Naive thymus-derived CD4-positive, alpha-beta T cell (primary cell): ENCODE measurements at places on chromosomes 3 and 15.

DNA sequence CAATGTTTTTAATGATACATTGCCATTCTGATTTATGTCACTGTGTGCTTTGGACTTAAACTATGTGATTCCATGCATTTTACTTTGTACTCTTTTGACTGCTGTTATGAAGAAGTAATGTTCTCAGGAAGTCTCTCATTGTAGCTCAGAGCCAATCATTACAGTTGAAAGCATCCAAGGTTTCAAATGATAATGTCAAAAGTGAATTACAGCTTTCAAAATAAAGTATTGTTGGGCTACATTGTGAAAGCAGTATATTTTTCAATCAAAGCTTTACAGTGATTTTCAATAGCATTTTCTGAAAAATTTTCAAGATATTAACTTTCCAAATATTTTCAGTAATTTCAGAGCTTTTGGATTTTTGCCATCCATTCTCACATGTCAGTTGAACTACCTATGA, 243.6 kb downstream of the ZIC4 start:
- no peak for DNase-seq

- no peak for DNase-seq
Observed at GRCh38 chr15:57947781-57948180, 117.7 kb downstream of the ALDH1A2 start.

- no peak for DNase-seq
Observed at GRCh38 chr3:66038726-66039589, at the start of gene MAGI1. TSS of gene MAGI1 (minus strand) at chr3:66038918. CDS start at chr3:66038308, 610 bp downstream.

DNA sequence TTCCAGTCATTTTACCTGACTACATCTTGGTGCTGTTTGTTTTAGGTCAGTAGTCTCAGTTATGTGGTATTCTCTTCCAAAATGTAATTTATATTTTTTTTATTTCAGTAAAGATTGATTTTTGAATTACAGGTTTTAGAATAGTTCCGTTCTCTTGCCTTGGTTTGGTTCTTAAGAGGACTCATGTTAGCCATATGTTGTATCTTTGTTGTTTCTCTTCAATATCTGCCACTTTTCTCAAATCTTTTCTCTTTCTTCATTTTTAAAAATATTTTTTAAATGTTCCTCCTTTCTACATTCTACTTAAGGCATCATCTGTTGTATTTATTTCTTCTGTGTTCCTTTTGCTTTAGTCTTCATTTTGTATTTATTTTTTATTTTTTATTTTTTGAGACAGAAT, 5.6 kb upstream of the UBL7 start:
- DNase-seq, result no peak

DNA sequence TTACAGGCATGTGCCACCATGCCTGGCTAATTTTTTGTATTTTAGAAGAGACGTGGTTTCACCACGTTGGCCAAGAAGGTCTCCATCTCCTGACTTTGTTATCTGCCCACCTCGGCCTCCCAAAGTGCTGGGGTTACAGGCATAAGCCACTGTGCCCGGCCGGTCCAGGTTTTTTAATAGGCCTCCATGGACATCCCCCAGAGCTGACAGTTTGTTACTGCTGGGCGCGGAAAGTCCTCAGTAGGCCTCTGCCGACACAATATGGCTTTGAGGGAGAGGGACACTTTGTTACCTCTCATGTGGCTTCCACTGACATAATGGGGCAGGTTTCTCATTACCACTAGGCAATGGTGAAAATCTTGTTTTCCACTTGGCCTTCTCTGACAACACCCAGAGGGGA, 152.0 kb downstream of the WNT7A start:
- DNase-seq, result no peak

- DNase-seq, result no peak
Observed at GRCh38 chr3:157063926-157064325, 96.0 kb downstream of the CCNL1 start.

- DNase-seq, result no peak
Observed at GRCh38 chr15:51181905-51182304, 87.2 kb upstream of the TNFAIP8L3 start.

- DNase-seq, result no peak
Observed at GRCh38 chr3:30578479-30578878, 27.9 kb upstream of the TGFBR2 start.

DNA sequence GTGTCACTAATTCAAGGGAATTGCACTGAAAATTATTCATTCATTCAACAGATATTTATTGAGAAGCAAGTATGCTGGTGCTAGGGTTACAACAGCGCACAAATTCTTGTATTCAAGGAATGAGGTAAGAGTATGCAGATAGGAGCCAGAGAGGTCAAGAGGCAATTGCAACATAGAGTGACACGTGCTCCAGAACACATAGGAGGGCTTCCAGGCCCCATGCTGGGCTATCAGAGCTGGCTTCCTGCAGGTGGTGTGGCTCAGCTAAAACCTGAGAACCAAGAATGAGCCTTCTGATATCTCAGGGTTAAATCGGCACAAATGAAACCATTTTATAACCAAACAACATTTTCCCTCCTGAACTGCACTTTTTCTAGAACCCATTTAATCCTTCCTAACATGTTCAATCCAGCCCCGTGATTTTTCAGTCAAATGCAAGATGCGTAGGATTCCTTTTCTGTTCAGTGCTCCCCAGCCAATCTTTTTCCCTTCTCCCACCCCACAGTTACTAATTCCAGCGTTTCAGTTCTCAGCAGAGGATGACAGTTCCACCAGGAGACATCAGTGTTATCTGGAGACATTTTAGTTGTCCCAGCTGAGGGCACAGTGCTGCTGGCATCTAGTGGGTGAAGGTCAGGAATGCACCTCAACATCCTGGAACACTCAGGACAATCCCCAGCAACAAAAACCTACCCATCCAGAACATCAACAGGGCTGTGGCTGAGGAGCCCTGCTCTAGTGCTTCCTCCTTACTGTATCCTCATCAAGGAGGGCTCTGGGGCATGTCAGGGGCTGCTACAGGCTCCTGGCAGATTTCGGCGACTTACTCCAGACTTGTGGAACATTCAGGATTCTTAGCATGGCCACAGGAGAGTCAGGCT, 13.1 kb downstream of the CCR5AS start:
- DNase-seq, result no peak

GRCh38 chr3:46705022-46705530, 3.9 kb downstream of the TMIE start:
- peak; percentile 63 for DNase-seq

- DNase-seq, result no peak
Observed at GRCh38 chr3:163476179-163476578, 1602.1 kb downstream of the SI start.

DNA sequence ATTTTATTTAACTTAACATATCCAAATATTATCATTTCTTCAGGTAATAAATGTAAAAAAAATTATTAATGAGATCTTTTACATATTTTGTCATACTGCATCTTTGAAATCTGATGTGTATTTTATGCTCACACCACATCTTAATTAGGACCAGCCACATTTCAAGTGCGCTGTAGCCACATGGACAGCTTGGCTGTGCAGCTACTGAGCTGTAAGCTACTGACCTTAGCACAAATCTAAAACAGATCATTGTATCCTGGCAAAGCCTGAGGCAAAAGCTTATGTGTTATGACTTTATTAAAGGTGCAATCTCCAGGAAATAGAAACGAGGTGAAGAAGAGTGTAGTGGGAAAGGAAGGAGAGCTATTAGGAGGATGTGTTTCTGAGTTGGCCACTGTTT, 126.7 kb upstream of the UBE2E2 start:
- DNase-seq, result no peak

DNA sequence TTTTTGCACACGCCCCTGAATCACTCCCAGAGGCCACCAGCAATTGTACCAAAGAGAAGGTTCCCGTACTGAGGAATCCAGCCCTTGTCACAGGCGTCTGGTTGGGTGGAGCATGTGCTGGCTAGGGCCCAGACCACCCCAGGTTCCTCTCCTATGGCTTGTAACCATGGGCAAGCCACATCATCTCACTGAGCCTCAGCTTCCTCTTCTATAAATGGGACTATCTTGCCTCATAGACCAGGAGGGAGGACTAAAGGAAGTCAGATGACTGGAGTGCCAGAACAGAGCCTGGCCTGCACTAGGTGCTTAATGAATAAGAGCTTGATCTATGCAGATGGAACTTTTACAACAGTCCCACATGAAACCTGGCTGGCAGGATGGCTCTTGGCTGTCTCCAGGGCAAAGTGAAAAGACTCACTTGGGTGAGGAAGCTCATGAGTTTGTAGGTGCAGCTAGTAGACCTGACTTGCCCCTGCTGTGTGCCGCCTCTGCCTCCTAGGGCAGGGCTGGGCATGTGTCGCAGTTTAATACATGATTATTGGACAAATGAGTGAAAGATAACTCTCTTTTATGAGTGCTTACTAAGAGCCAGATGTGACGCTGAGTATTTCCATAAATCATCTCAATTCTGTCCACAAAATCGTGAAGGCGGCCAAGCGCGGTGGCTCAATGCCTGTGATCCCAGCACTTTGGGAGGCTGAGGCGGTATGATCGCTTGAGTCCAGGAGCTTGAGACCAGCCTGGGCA, 29.3 kb downstream of the CTSH start:
- no peak for DNase-seq

GRCh38 chr3:117671722-117672318, 962.2 kb downstream of the TUSC7 start:
- no peak for DNase-seq

DNA sequence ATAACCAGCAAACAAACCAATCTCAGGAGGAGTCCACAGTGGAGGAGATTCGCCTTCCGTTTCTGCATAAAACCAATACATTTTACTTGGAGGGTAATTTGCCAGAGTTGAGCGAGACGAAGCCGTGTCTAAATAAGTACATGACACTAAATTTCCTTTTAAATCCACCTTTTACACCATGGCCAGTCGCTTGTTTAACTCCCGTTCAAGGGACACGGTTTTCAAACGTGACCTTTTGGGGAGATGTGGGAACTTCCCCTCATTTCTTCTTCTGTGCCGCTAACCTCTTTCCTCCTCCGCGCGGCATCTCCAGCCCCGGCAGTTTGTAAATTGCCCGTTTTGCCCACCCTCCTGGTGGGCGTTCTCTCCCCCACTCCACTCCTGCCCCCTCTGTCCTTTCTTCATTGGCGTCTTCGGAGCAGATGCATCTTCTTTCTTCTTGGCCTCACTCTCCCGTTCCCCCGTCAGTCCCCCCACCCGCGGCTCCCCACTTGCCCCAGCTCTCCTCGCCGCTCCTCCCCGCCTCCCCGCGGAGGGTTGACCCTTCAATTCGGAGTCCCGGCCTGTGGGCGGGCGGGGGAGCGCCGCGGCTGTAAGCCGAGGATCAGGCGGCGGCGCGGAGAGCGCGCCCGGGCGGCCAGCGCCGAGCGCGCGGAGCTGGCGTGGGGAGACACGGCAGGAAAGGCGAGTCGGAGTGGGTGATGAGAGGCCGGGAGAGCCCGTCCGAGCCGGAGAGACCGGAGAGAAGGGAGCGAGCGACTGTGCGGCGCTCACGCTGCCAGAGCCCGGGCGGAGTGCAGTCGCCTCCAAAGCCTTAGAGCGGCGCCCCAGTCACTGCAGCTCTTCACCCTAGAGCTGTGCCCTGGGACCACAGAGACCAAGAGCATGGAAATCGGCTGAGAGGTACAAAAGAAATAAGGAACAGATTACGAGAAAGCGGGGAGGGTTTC, at the start of gene NLGN1:
NLGN1 (plus strand) TSS at position 584 of the 950 bp plus-strand sequence.
- no peak for DNase-seq

GRCh38 chr3:42758126-42758525, 14.9 kb downstream of the CCDC13 start:
- no peak for DNase-seq

DNA sequence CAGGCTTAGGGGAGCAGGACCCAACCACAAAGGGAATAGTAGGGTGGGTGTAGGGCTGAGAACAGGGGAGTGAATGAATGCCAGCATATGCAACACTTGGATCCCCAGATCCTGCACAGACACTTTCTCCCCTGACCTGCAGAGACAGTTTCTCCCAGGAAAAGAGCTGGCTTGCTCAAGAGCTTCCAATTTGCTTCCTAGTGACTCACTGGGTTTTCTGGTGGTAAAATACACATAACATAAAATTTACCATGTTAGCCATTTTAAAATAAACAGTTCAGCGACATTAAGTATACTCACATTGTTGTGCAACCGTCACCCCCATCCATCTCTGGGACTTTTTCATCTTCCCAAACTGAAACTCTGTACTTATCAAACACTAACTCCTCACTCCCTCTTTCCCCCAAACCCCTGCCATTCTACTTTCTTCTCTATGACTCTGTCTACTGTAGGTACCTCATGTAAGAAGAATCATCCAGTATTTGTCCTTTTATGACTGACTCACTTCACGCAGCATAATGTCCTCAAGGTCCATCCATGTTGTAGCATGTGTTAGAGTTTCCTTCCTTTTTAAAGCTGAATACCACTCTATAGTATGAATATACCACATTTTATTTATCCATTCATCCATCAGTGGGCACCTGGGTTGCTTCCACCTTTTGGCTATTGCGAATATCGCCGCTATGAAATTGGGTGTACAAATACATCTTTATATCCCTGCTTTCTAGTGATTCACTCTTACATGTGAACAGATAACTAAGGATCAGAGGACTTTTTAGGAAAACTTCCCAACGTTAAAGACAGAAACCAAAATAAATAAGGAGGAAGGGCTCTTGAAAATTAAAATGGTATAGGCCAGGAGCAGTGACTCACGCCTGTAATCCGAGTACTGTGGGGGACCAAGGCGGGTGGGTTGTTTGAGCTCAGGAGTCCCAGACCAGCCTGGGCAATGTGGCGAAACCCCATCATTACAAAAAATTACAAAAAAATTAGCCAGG, 95.6 kb upstream of the TJP1 start:
- no peak for DNase-seq

- no peak for DNase-seq
Observed at GRCh38 chr3:153274561-153274960, 112.5 kb downstream of the RAP2B start.

GRCh38 chr3:9786209-9786739, 6.0 kb downstream of the TADA3 start:
- no peak for DNase-seq

DNA sequence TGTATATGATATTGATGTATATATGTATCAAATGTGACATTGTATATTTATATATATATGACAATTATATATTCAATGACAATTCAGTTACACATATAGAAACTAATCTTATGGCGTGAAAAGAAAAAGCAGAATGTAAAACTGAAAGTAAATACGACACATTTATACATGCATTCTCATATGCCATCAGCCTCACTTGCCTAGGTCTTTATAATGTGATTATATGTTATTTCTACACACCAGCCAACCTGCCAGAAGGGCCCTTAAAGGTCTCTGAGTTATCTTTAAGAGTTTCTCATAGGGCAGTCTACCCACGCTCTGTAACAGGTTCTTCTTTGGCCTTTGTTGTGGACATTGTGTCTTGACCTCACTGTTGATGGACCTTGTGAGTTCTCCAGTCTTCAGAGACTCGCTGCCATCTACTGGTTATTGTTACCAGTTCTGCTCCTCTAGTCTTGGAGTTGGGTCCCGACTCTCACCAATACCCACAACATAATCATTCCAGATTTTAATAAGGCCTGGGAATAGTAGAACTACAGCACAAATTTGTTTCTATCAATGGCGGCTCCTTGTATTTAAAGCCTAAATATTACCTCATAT, 371.5 kb upstream of the GOLIM4 start:
- no peak for DNase-seq

DNA sequence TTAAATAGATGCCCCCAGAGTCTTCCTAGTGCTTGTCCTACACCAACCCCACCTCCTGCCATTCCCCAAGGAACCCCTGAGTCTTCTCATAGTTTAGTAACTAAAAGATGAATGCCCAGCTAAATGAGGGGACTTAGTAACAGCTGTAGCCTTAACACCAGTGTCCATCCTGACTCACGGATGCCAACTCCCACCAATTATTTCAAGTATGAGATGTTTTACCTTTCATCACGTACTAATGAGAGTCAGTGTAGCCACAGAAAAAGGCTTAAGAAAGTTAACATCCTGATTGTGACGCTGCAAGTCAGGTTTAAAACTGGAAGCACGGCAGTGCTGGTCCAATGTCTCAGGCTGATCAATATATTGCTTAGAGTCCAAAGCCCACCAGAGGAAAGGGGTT, 109.9 kb downstream of the FMN1 start:
- no peak for DNase-seq

GRCh38 chr3:74801924-74802323, 187.5 kb upstream of the CNTN3 start:
- no peak for DNase-seq
